Stimulated activated naive CD4-positive, alpha-beta T cell treated with Interleukin-2 at 50 U/mL for 16 hours (primary cell): ENCODE measurements at places on chromosomes 2 and 18.

- DNase-seq = no peak
These were observed 47.4 kb upstream of the SMAD7 start for GRCh38 chr18:48997985-48998831.

DNA sequence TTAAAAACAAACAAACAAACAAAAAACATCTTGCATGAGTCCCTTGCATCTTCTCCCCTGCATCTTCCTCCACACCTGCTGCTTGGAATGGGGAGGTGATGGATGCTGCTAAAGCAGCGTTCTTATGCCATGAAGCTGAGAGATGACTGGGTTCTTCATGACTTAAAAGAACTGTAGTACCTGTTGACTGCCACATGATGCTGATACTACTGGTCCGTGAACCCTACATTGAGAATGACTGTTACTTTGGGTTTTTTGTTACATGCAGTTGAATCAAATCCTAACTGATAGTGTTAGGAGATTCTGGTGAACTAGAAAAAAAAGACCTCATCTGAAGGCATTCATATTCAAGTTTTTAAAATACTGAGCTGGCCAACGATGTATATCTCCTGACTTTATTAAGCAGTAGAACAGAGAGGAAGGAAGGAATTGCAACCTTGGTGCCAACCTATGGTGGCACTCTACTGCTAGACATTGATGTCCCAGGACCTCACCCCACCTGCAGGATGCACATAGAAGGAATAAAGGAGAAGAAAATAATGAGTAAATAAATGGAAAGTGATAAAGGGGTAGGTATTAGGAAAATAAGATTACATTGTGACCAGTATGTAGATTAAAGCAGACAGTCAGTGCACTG is 63.2 kb upstream of the SPAG16 start:
- no peak for DNase-seq

GRCh38 chr2:134462791-134463698 is 209.2 kb downstream of the MGAT5 start:
- DNase-seq = no peak

- no peak for DNase-seq
These were observed 25.7 kb downstream of the DHX57 start for GRCh38 chr2:38850045-38850444.

DNA sequence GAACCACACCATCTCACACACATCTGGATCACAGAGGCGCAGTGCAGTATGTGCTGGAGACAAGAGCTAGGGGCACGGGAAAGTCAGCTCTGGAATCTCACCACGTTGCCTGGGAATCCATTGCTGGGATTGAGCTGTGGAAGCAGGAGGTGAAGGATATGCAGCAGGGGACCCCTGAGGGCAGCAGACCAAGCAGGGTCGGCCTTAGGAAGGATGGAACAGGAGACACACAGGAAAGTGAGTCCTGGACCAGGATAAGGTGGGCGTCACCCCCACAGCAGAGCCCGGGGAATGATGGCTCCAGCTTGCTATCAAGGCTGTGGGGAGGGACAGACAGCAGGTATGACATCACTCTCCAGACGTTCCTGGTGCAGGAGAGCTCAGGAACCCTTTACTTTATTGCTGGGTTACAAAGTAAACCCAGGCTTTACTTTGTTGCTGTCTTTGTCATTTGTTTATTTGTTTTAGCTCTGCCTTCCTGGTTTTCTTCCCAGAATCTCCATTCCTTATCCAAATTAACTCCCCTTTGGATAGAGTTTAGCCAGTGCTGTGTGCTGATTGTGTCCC is 329.8 kb upstream of the MYT1L start:
- no peak for DNase-seq

DNA sequence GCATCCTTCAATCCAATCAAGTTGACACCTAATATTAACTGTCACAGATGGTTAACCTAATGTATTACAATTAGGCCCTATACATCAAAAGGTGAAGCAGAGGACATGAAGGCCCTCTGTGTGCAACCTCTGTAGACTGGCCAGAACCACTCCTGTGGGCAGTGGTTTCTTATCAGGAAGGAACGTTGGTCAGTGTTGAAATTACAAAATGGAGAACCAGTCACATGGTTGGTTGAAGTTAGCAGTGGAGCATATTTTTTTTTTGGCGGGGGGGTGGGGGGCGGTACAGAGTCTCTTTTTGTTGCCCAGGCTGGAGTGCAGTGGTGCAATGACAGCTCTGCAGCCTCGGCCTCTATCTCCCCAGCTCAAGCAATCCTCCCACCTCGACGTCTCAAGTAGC is 19.8 kb downstream of the RNU2-63P start:
- no peak for DNase-seq

- no peak for DNase-seq
These were observed 188.9 kb upstream of the OSR1 start for GRCh38 chr2:19547321-19547720.

- DNase-seq = no peak
These were observed 160.7 kb upstream of the NT5C1B start for GRCh38 chr2:18749912-18750526.
